Natural killer cell treated with Interleukin-12 subunit alpha and Interleukin-12 subunit beta and Interleukin-15 and Interleukin-18, amount 100 ng/mL, for 72 hours (primary cell): ENCODE measurements at places on chromosomes 1 and 21.

DNA sequence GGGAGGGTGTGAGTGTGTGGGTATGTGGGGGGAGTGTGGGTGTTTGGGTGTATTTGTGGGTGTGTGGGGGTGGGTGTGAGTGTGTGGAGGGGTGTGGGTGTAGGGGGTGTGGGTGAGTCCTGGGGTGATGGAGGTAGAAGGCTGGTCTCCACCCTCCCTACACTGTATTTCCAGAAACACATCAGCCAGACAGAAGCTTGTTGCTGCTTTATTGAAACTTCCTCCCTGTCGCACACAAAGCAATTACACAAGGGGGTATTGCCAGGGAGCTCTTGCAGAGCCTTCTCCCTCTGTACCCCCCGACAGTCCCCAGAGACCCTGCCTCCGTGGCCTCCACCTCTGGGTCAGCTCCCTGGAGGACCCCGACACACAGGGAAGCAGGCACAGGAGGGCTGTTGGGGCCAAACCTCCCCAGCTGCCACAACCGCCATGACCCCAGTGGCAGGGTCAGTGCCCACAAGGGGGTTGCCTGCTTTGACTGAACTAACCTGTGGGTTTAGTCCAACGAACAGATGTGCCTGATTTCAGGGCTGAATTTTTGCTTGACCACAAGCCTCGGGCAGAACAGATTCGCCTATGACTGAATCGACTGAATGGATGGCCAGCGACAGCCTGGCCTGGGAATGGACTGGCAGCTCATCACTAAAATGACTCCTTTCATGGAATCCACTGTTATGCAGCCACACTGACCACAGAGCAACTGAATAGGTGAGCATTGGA, 9.1 kb upstream of the MATN1 start:
- no peaks in the 10 kb centered on the region for H3K27me3 ChIP-seq
- H3K27ac ChIP-seq = no peak overlapping the region
- H3K36me3 ChIP-seq = peaks cover 12% of the 10 kb centered on the region
- peaks cover 41% of the 10 kb centered on the region for H3K4me1 ChIP-seq

GRCh38 chr1:240797050-240797449, 185.1 kb upstream of the GREM2 start:
- no peaks in the 10 kb centered on the region for H3K4me1 ChIP-seq
- DNase-seq = no peak
- H3K4me3 ChIP-seq = no peak overlapping the region
- H3K27ac ChIP-seq = no peak overlapping the region
- no peaks in the 10 kb centered on the region for H3K27me3 ChIP-seq
- H3K36me3 ChIP-seq = no peaks in the 10 kb centered on the region

- H3K4me3 ChIP-seq = peak overlapping the region; percentile 95
- H3K4me1 ChIP-seq = peaks cover 25% of the 10 kb centered on the region
- H3K27me3 ChIP-seq = no peaks in the 10 kb centered on the region
- peak overlapping the region; percentile 15 for H3K27ac ChIP-seq
Measured at GRCh38 chr1:35576061-35576765, 3.1 kb downstream of the TFAP2E start.

GRCh38 chr1:156177919-156178654, 15.8 kb upstream of the SLC25A44 start:
- no peaks in the 10 kb centered on the region for H3K4me1 ChIP-seq
- H3K27ac ChIP-seq = peak overlapping the region; percentile 9
- H3K4me3 ChIP-seq = no peak overlapping the region
- DNase-seq = no peak
- no peaks in the 10 kb centered on the region for H3K36me3 ChIP-seq
- H3K27me3 ChIP-seq = peaks cover 14% of the 10 kb centered on the region

GRCh38 chr1:78171736-78172590, 126.2 kb downstream of the GIPC2 start:
- H3K4me1 ChIP-seq = no peaks in the 10 kb centered on the region
- no peak overlapping the region for H3K4me3 ChIP-seq
- peaks cover 3% of the 10 kb centered on the region for H3K27me3 ChIP-seq
- DNase-seq = no peak
- H3K36me3 ChIP-seq = no peaks in the 10 kb centered on the region
- no peak overlapping the region for H3K27ac ChIP-seq

- H3K27me3 ChIP-seq = no peaks in the 10 kb centered on the region
- H3K27ac ChIP-seq = no peak overlapping the region
- H3K4me3 ChIP-seq = no peak overlapping the region
- peaks cover 27% of the 10 kb centered on the region for H3K4me1 ChIP-seq
- no peak for DNase-seq
- peaks cover 36% of the 10 kb centered on the region for H3K36me3 ChIP-seq
Measured at GRCh38 chr1:8863794-8864233, 14.7 kb downstream of the ENO1 start.

GRCh38 chr1:23505851-23506250, 21.9 kb upstream of the ASAP3 start:
- no peak for DNase-seq
- no peak overlapping the region for H3K4me3 ChIP-seq
- no peak overlapping the region for H3K27ac ChIP-seq
- no peaks in the 10 kb centered on the region for H3K27me3 ChIP-seq
- H3K4me1 ChIP-seq = no peaks in the 10 kb centered on the region

- H3K4me1 ChIP-seq = no peaks in the 10 kb centered on the region
- DNase-seq = no peak
- H3K27ac ChIP-seq = no peak overlapping the region
- no peak overlapping the region for H3K4me3 ChIP-seq
Measured at GRCh38 chr1:107479865-107480350, 339.1 kb downstream of the NTNG1 start.

GRCh38 chr21:33122507-33122906, 52.6 kb downstream of the OLIG1 start:
- H3K4me3 ChIP-seq = no peak overlapping the region
- peaks cover 6% of the 10 kb centered on the region for H3K4me1 ChIP-seq
- DNase-seq = no peak
- H3K27ac ChIP-seq = no peak overlapping the region
- H3K36me3 ChIP-seq = no peaks in the 10 kb centered on the region

DNA sequence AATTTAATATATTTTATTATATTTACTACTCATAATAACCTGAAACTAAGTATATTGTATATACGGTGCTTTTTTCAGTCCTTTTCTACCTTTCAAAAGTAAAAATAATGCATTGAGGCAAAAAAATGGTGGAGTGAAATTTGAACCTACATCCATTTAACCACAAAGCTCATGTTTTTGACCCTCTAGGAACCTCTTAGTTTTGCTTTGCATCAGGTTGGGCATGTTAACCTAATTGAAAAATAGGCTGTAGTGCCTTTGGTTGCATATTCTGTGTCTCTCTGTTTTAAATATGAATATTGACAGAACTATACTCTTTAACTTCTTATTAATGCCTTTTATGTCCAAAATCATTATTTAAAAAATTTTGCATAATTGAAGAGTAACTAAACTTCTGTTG, 3.8 kb downstream of the SGIP1 start:
- H3K4me1 ChIP-seq = peaks cover 4% of the 10 kb centered on the region
- H3K27me3 ChIP-seq = peaks cover 25% of the 10 kb centered on the region
- H3K27ac ChIP-seq = no peak overlapping the region
- no peaks in the 10 kb centered on the region for H3K36me3 ChIP-seq
- H3K4me3 ChIP-seq = no peak overlapping the region

DNA sequence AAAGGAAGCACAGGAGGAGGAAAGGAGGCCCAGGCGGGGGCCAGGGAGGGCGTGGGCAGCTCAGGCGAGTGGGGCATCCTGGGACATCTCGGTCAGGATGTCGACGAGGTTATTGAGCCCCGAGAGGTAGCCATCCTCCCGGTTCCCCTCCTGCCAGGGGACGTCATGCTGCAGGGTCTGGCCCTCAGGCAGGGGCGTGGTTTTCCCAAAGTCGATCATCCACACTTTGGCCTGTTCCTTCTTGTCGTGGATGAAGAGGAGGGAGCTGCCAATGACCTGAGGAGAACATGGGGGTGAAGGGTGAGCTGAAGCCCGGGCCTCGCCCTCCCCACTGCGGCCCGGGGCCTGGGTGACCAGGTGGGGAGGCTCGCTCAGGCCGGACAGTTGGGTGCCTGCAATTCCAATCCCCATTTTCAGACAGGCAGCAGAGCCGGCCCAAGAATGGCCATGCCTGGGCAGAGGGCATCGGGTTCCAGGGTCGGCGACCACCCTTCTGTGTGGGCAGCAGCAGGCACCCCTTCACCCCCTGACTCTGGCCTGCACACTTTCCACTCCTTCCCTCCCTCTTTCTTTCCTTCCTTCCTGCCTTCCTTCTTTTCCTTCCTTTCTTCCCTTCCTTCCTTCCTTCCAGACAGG, 86.2 kb downstream of the STUM start:
- no peaks in the 10 kb centered on the region for H3K27me3 ChIP-seq
- H3K4me1 ChIP-seq = peaks cover 22% of the 10 kb centered on the region
- H3K27ac ChIP-seq = peak overlapping the region; percentile 84
- H3K36me3 ChIP-seq = no peaks in the 10 kb centered on the region
- DNase-seq = peak; percentile 51

- DNase-seq = no peak
- no peaks in the 10 kb centered on the region for H3K4me1 ChIP-seq
- no peaks in the 10 kb centered on the region for H3K36me3 ChIP-seq
Measured at GRCh38 chr1:68625624-68626023, 128.7 kb upstream of the DEPDC1 start.

GRCh38 chr1:42797414-42797813, 12.6 kb downstream of the TMEM269 start:
- no peaks in the 10 kb centered on the region for H3K4me1 ChIP-seq
- H3K4me3 ChIP-seq = no peak overlapping the region
- H3K27me3 ChIP-seq = no peaks in the 10 kb centered on the region
- H3K36me3 ChIP-seq = no peaks in the 10 kb centered on the region

DNA sequence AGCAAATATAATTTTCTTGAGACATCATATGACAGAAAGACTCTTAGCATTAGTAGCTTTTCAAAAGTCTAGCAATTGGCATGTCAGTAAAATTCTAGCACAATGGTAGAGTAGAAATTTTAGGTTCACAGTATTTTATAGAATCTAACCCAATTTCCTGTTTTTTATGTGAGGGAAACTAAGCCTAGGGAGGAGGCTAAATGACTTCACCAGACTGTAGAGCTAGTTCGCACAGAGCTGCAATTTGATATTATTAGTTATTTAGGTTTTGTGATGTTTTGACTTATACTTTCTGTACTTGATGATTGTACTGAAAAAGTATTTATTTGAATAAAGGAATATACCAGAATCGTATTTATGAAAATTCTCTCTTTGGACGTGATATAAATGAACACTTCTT, 68.5 kb downstream of the CACHD1 start:
- H3K36me3 ChIP-seq = no peaks in the 10 kb centered on the region
- H3K27ac ChIP-seq = no peak overlapping the region

GRCh38 chr1:32376199-32376598, 13.9 kb downstream of the TSSK3 start:
- peaks cover 13% of the 10 kb centered on the region for H3K4me1 ChIP-seq
- no peak overlapping the region for H3K4me3 ChIP-seq
- no peak overlapping the region for H3K27ac ChIP-seq
- no peak for DNase-seq
- no peaks in the 10 kb centered on the region for H3K27me3 ChIP-seq

- DNase-seq = no peak
- H3K27me3 ChIP-seq = peaks cover 17% of the 10 kb centered on the region
- H3K27ac ChIP-seq = no peak overlapping the region
- no peak overlapping the region for H3K4me3 ChIP-seq
- no peaks in the 10 kb centered on the region for H3K4me1 ChIP-seq
Measured at GRCh38 chr1:164637461-164638375, 78.7 kb downstream of the PBX1 start.

DNA sequence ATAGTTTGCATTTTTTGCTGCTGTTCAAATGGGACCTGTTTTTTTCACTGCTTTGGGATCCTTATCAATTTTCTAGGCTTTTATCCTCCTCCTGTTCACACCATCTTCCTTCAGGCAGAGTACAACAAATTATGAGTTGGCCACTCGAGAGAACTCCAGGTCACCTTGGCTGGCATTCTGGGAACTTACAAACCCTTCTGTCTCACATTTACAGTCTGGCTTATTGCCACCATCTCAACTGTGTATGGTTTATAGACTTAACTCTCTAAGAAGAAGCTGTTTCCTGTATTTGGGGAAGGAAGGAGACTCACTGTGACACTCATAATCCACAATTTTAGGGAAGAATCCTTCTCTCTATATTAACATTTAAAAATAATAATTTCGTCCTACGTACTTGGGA, 5.4 kb upstream of the ZNF691 start:
- no peaks in the 10 kb centered on the region for H3K36me3 ChIP-seq
- no peak overlapping the region for H3K27ac ChIP-seq
- peaks cover 5% of the 10 kb centered on the region for H3K4me1 ChIP-seq
- H3K4me3 ChIP-seq = no peak overlapping the region
- H3K27me3 ChIP-seq = no peaks in the 10 kb centered on the region
- DNase-seq = no peak

- H3K27ac ChIP-seq = no peak overlapping the region
- H3K27me3 ChIP-seq = peaks cover 8% of the 10 kb centered on the region
- H3K36me3 ChIP-seq = no peaks in the 10 kb centered on the region
- peak overlapping the region; percentile 74 for H3K4me3 ChIP-seq
- H3K4me1 ChIP-seq = peaks cover 13% of the 10 kb centered on the region
Measured at GRCh38 chr1:67135354-67135753, 584 bp upstream of the C1orf141 start.

- peaks cover 47% of the 10 kb centered on the region for H3K4me1 ChIP-seq
- no peak for DNase-seq
- H3K27me3 ChIP-seq = no peaks in the 10 kb centered on the region
- peaks cover 14% of the 10 kb centered on the region for H3K36me3 ChIP-seq
Measured at GRCh38 chr1:36253161-36253862, 29.1 kb downstream of the THRAP3 start.

- no peak for DNase-seq
- peak overlapping the region; percentile 81 for H3K4me3 ChIP-seq
- H3K4me1 ChIP-seq = peaks cover 30% of the 10 kb centered on the region
- H3K36me3 ChIP-seq = peaks cover 10% of the 10 kb centered on the region
- H3K27me3 ChIP-seq = no peaks in the 10 kb centered on the region
Measured at GRCh38 chr1:28517649-28517999, 11.8 kb downstream of the RCC1 start.

- no peak overlapping the region for H3K4me3 ChIP-seq
- no peak overlapping the region for H3K27ac ChIP-seq
- H3K27me3 ChIP-seq = peaks cover 37% of the 10 kb centered on the region
- no peak for DNase-seq
- no peaks in the 10 kb centered on the region for H3K4me1 ChIP-seq
Measured at GRCh38 chr1:14759843-14760242, 161.4 kb downstream of the KAZN start.

DNA sequence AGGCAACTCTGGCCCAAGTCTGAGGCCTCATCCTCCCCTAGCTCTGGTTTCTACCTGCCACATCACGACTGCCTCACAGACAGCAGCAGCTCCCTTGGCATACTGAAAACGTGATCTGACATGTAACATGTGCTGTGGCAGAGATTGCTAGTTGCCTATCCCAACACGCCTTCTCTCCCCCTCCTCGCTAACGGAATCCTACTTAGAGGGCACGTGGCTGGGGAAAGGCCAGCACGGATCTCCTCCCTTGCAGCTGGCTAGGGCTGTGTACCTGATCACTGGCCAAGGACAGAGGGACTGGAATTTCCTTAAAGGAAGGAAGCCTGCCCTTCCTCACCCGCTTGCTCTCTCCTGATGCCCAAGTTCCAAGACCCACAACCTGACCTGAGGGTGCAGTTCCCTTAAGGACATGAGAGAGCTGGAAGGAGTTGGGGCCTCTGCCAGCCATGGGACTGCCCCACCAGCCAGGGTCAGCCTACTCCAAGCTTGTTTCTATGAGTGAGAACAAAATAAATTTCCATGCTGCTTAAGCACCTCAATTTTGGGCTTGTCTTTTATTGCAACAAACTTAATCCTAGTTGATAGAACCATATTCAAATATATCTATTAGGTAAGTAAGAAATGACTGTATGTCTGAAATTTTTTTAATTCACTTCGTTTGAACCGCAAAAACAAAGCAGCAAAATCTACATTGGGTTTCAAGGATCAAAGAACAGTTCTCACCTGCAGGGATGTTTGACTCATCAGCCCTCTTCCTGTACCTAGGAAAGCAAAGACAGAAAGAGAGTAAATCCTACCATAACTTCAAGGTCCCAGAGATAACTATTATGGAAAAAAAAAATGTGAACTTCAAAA, 7.2 kb downstream of the SETD4 start:
- H3K4me3 ChIP-seq = no peak overlapping the region
- no peak overlapping the region for H3K27ac ChIP-seq
- DNase-seq = no peak
- no peaks in the 10 kb centered on the region for H3K27me3 ChIP-seq
- peaks cover 7% of the 10 kb centered on the region for H3K4me1 ChIP-seq
- H3K36me3 ChIP-seq = peaks cover 13% of the 10 kb centered on the region
